ENCODE measurements at places on chromosomes 6 and 20. TPM values are rescaled to one million over a fixed set of nuclear protein-coding genes. Genes with fewer than 3 reads are reported as not detected.

GRCh38 chr6:30160008-30160784, 815 bp downstream of the TRIM10 start:
- DNase-seq: no peak

GRCh38 chr6:90197854-90198496, 98.7 kb downstream of the BACH2 start:
- DNase-seq: no peak

GRCh38 chr6:121593011-121593641, 157.7 kb downstream of the GJA1 start:
- no peak for DNase-seq

- DNase-seq: peak; percentile 46
These were observed 163.2 kb upstream of the ZNF337 start for GRCh38 chr20:25859649-25860530.

VSTM2L gene
- total RNA-seq: not detected

Data from dermis microvascular lymphatic vessel endothelial cell (primary cell).